ENCODE measurements at places on chromosomes 1 and 21. TPM values are rescaled to one million over a fixed set of nuclear protein-coding genes. Genes with fewer than 3 reads are reported as not detected.

DNA sequence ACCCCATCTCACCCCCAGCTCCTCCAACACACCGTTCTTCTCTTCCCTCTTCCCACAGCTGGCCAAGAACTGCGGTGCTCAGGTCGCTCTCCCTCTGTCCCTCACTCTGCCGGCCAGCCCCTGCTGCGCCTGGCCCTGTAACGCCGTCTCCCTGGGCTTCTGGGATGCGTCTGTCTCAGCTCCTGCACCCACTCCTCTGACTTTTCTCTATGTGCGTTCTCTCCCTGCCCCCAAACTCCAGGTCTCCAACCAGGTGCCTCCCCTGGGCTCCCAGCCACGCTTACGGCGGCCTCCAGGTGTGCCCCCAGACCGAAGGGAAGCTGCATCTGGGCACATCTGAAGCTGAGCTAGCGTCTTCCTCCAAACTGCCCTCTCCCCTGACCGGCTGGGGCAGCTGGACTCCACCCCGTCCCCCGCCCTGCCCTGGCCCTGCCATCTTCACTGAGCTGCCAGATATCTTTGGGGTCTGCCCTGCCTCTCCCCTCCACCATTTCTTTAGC is 2.6 kb downstream of the KRTAP10-12 start:
- no peaks in the 10 kb centered on the region for H3K4me1 ChIP-seq
- H3K27me3 ChIP-seq = no peaks in the 10 kb centered on the region
- H3K36me3 ChIP-seq = no peaks in the 10 kb centered on the region
- DNase-seq = peak; percentile 7
- H3K27ac ChIP-seq = no peak overlapping the region
- no peak overlapping the region for H3K4me3 ChIP-seq

DNA sequence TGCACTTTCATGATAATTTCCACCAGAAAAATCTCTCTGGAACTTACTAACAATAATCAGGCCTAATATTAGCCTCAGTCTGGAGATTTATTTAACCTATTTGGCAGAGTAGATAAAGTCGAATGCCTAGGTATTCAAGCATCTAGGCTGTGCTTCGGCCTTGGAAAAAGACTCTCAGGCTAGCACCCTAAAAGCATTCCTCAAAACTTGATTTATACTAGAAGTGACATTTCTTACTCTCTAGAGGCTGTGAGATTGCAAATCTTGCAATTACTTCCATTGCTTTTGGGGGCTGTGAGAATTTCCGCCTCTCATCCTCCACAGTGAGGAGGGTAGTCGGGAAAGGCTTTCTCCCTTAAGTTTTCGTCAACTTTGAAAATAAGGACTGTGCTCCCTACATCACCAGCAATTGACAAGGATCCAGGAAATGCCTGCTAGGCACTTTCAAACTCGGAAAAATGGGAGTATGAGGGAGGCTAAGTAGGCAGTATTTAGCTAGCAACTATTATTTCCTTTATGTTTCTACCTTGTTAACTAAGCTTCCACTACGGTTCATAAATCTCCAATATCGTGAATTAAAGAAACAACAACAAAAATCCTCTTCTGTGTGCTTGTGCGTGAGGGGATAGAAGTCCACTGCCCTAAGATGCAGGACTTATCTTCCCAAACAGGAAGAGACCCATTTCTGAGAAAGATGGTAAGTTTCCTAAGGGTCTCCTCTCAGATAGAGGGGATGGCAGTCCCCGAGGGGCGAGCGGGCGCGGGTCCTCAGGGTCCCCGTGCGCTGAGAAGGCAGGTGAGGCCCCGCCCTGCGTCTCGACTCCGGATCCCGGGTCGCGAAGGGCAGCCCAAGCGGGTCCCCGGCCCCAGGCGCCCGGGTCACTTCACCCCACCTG is 1.1 kb upstream of the LMO4 start:
- H3K4me3 ChIP-seq = peak overlapping the region; percentile 97
- no peaks in the 10 kb centered on the region for H3K27me3 ChIP-seq
- H3K36me3 ChIP-seq = no peaks in the 10 kb centered on the region
- no peak for DNase-seq
- H3K4me1 ChIP-seq = peaks cover 6% of the 10 kb centered on the region
- H3K27ac ChIP-seq = peak overlapping the region; percentile 96

- H3K27ac ChIP-seq = no peak overlapping the region
- H3K36me3 ChIP-seq = no peaks in the 10 kb centered on the region
- no peaks in the 10 kb centered on the region for H3K27me3 ChIP-seq
- no peak for DNase-seq
Observed at GRCh38 chr1:109131059-109131458, 17.1 kb downstream of the ELAPOR1 start.

GRCh38 chr1:186799689-186800054 is 29.1 kb upstream of the PLA2G4A start:
- H3K36me3 ChIP-seq = no peaks in the 10 kb centered on the region
- H3K27ac ChIP-seq = no peak overlapping the region
- no peaks in the 10 kb centered on the region for H3K27me3 ChIP-seq
- H3K4me1 ChIP-seq = no peaks in the 10 kb centered on the region
- no peak for DNase-seq

The CFHR2 gene
- total RNA-seq = not detected

Measured in testis (tissue), 5 donors.